ELF-1 (cell line): ENCODE measurements at places on chromosomes 16 and 17.

- no peak for DNase-seq
Observed at GRCh38 chr17:80749611-80750010, 205.0 kb downstream of the RPTOR start.

DNA sequence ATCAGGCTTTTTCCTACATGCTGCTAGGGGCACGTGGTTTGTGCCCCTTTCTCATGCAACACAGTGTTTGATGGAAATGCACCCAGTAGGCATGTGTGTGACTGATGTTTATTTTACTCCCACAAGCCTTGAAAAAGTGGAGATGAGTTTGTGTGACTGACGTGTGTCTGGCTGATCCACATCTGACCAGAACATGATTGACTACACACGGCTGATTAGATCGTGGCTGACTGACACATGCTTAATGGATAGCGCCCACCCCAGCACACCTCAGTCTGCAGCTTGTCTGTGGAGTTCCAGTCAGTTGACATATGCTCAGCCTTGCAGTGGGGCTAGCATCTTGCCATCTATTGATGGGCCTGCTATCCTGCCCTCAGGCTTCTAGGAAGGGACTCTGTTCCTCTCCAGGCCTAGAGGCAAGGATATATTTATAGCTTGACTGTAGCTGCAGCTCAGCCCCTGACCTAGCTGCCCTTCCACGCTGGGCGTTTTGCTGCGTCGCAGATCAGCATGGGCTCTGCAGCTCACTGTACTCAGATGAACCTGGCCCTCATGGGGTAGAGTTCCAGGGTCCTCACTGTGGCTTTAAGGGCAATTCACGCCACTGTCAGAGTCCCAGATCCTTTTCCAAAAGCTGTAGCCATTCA lies 112.3 kb downstream of the HS3ST2 start:
- no peak for DNase-seq

- no peak for DNase-seq
Observed at GRCh38 chr17:37158290-37158689, 209.5 kb downstream of the AATF start.

GRCh38 chr17:72164158-72164739 lies 43.4 kb downstream of the SOX9 start:
- no peak for DNase-seq

DNA sequence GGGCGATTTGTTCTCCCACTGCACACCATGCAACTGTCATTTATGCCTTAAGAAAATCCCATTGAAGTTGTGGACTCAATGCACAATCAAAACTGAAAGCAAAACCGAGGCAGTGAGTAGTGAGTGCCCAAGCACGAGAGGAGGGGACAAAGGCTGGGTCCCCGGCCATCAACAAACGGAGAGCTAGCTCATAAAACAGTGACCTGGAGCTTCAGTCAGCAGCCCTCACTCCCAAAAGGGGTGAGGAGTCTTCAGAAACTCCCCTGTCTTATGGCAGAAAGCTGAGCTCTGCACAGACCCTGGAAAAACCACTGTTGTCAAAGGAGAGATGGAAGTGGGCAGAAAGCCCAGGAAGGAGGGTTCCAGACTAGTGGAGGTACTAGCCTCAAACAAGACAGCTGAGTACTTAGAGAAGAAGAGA lies 96.9 kb downstream of the ADCY9 start:
- no peak for DNase-seq

DNA sequence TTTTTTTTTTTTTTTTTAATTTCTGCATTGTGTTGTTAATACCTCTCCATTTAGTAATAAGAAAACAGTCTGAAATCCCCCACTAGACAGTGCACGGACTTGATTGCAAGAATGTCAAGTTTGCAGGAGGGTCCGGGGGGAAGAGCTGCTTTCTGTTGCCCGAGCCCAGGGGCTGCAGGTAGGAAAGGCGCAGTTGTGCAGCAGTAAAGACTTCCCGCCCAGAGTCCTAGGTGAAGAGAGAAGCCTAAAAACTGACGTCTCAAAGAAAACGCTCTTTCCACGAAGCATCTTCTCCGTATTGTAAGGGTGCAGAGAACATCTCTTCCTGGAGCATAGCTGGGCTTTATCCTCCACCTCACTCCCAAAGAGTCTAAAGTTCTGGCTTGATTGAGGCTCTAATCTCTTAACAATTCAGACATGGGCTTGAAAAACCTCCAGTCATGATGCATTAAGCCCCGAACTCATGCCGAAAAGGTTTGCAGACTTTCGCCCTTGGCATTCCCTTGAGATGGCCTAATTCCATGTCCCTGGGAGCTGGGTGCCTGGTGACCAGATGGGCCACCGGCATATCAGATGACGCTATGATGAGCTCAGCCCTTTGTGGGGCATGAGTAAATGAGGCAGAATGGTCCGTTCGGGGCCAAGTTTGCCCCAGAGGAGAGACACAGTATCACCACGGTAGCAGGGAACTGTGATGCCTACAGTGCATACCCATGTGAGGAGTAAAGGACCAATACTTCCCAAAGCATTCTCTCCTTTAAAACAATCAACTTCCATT lies 436.2 kb upstream of the ZFHX3 start:
- DNase-seq = peak; percentile 25
